Fibroblast of mammary gland (primary cell): ENCODE measurements at places on chromosomes 4 and X.

GRCh38 chr4:123510659-123511058, 114.1 kb downstream of the SPRY1 start:
- no peak for DNase-seq

GRCh38 chrX:123518791-123519190, 214.1 kb downstream of the THOC2 start:
- DNase-seq, result no peak

GRCh38 chrX:135315864-135316263, 6.6 kb downstream of the ETDC start:
- no peak for DNase-seq

- no peak for DNase-seq
Measured at GRCh38 chrX:9816084-9816700, 30.0 kb downstream of the SHROOM2 start.

DNA sequence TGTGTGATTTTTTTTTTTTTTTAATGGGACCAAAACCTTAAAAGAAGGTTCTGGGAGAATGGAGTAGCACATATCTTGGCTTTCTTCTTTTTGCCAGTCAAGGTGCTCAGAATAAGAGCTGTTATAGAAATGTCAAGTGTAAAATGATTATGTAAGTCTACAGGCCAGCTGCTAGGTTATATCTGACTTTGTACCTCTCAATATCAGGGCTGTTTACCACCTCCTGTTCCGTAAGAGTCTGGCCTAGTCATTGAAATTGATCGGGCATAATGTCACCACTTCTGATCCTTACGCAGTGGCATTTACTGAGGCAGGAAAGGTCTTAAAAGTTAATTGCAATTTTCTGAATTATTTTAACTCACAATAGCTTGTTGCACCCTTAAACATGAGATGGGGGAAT, 41.1 kb downstream of the LIMCH1 start:
- DNase-seq, result no peak

GRCh38 chr4:1799387-1800375, 6.6 kb downstream of the FGFR3 start:
- no peak for DNase-seq

DNA sequence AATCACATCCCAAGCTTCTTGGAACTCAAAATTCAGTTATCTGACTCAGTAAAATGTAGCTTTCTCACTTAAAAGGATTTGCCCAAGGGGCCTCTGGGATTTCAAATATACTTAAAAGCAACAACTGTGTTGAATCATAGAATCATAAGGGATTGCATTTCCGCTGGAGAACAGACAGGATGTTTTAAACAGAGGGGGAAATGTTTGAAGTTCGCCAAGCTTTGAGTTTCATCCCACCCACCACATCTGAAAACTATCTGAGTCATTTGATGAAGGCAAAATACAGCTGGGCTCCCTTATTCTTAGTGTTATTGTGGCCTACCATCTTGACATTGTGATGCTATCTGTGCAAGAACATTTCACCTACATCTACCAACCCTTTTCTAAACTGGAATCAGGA, 73.5 kb downstream of the PPP1R2C start:
- peak; percentile 83 for DNase-seq

- DNase-seq, result peak; percentile 83
Measured at GRCh38 chr4:40909363-40909876, 159.7 kb downstream of the NSUN7 start.

DNA sequence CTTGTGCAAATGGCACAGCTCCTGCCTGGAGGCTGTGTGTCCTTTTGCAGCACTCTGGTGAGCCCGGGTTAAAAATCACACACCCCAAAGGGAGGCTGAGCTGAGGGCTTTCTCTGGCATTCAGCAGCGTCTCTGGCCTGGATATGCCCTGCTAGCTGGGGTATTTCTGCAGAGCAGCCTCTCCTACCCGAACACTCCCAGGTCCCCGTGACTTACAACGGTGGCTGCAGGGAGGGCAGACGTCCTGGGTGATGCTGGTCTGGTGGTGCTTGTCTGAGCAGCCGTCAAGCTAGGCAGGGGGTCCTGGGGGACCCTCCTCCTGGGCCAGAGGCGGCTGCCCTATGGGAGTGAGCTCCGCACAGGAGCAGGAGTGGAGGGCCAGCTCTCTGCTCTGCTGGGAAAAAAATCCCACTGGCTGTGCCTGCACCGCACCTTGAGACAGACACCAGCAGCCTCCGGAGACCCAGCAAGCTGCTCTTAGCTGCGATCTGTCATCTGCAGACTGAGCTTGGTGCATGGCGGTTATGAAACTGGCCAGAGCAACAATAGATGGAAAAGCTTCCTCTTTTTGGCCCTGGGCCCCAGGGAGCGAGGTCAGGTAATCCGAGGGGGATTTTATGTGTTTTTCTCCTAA, 41.3 kb upstream of the ASMTL start:
- no peak for DNase-seq

DNA sequence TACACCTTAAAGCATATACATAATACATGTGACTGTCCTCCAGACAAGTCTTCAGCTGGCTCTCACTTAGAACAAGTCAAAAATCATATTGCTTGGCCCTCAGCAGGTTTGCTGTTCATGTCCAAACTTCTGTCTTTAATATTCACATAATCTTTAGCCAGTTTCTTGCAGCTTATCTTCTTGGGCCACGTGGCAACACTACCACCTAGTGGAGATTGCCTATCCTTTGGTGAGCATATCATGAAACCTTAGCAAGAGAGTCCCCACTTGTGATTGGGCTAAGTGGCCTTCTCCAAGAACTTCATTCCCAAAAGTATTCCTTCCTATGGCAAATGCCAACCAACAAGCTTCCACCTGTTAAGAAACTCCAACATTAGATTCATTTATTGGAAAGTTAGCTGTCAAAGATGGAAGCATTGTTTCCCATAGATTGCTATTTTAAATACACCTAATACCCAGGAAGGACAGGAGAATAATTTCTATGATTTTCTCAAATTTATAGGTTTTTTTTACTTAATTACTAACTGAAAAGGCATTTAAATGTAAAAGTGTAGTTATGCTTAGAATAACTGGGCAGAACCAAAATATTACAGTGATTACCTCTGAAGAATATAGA, 231.9 kb upstream of the INTU start:
- peak; percentile 85 for DNase-seq

DNA sequence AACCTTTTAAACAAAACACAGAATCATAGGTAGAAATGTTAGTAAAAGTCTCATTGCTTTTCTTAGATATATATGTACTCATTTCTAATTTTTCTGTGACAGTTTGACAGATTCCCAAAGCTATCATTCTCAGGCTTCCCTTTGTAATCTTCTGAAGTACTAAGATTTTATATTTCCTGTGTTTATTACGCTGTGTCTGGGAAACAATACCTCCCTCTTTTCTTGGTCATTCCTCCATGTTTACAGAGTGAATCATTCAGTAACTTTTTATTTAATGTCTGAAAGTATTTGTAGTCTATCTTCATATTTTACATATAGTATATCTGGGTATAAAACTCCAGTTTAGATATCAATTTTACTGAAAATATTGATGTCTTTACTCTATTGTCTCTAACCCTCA, 1826.3 kb upstream of the IGFBP7 start:
- DNase-seq, result no peak

DNA sequence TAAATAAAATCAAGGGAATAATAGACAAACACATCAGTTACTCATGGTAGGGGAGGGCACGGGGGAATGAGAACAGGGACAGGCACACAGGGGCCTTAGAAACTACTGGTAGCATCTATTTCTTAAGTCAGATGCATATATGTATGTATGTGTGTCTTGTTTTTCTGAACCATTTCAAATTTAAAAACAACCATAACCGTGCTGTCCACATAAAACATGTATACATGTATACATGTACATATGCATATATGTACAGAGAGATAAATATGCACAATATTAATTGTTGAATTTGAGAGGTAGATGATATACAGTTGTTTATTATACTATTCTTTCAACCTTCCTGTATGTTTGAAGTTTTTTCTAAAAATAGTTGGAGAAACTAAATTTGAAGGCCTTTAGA, 7.8 kb upstream of the AWAT1 start:
- DNase-seq, result no peak

GRCh38 chr4:52617336-52618020, 41.6 kb downstream of the USP46 start:
- no peak for DNase-seq

DNA sequence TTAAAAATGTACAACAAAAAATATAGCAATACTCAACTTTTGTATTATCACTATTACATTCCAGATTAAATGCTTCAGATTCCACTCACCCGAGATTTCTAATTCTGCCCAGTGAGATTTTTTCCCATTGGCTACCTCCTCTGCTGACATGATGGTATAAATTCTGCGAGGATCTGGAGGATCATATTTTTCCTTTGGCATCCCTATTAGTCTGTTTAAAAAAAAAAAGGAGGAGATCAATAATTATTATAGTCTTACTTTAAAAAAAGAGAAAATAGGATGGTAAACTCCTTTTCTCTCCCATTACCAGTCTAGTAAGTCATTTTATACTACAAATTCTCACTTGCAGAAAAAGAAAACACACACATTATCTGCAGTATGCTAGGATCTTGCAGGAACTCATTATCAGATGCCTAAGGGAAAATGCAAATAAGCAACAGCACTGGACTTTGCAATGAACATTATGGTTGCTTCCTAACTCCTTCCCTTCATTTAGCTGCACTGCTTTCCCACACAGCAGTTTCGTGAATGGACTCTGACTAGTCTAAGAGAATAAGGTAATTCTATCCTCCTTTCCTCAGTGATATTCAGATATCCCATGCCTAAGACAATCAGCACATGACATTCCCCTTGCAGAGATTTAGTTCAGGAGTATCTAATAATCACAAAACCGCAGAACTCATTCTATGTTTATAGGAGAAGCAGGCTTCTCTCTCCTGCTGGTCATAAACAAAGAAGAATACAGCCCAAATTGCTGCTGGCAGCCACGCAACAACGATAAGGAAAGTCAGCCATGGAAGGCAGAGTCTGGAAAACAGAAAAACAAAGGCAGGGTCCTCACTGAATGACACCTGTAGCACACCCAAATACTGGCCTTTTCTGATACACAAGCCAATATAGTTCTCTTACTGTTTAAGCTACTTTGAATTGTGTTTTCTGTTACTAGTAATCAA, 42.7 kb downstream of the CNOT6L start:
- DNase-seq, result no peak

- peak; percentile 52 for DNase-seq
Measured at GRCh38 chrX:10726647-10727046, 106.3 kb upstream of the MID1 start.

DNA sequence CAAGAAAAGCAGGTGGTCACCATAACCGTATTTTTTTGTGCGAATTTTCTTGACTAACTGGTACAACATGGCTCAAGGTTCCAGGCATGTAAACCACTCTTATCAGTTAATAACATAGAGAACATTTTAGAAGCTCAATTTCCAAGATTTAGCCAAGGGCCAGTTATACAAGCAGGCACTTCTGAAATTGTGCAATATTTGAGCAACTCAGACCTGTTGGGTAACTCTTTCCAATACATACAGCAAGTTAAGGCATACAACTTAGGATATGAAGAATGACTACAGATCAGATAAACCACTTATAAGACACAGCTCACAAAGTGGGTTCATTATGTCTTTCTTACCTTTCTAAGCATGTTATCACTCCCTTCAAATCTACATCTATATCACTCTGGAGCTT, 43.9 kb downstream of the ZNF280C start:
- DNase-seq, result peak; percentile 15

DNA sequence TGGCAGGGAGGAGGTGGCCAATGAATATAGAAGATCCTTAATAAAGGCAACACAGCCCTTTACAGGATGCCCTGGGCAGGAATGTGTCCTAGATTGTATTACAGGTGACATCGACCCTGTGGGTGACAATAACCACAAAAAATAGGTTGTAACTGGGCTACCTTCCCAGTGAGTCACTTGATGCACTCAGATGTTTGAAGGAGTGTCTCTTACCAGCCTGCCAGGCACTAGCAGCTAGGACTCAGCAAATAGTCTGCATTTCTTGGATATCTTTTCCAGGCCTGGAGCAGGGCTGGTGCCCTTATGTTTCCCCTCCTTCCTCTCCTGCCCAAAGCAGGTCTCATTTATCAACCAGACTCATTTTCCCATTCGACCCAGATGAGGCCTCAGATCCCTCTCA, 50.9 kb upstream of the TMEM164 start:
- DNase-seq, result no peak

GRCh38 chr4:113645771-113646441, 115.6 kb downstream of the CAMK2D start:
- peak; percentile 69 for DNase-seq

DNA sequence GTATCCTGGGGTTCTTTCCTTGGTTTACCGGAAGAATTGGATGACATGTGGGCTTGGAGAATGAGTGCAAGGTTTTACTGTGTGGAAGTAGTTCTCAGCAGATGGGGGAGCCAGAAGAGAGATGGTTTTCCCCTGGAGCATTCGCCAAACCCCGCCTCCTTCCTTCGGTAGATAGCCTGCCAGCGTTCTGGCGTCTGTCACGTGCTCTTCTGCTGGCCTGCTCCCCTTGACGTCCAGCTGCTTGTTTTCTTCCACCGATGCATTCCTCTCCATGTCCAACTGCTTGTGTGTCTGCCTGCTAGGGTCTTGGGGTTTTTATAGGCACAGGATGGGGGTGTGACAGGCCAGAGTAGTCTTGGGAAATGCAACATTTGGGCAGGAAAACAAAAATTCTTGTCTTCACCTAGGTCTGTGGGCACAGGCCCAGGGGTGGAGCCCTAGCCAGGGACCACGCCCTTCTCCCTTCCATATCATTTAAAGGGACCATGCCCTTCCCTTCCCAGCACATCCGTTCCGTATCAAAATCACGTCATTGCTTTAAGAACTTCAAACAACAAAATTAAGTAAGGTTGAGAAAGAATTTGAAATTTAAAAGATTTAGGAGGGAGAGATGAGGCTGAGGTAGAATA, 538.7 kb upstream of the SMIM31 start:
- DNase-seq, result no peak

DNA sequence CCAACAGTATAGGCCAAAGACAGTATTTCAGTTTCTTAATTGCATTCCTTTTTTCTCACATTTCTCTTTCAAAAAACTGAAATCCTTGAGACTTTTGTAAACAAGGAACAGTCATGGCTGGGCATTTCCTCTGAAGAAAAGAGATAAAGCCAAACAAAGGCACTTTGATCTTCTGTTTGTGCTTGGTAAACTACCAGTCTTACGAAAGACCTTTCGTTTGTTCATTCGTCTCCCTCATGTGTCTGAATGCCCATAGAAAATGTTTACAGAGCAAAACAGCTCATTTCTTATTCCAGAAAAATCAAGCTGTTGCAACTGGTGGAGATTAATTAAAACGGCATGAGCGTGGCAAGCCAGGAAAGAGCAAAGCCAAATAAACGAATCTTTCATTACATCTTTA, 178.0 kb downstream of the GASK1B start:
- DNase-seq, result no peak

GRCh38 chrX:38563030-38563429, 1.7 kb downstream of the TSPAN7 start:
- no peak for DNase-seq

- peak; percentile 74 for DNase-seq
Measured at GRCh38 chr4:102620697-102621497, 119.7 kb downstream of the NFKB1 start.

- DNase-seq, result no peak
Measured at GRCh38 chr4:101103381-101104142, 243.8 kb downstream of the PPP3CA start.

DNA sequence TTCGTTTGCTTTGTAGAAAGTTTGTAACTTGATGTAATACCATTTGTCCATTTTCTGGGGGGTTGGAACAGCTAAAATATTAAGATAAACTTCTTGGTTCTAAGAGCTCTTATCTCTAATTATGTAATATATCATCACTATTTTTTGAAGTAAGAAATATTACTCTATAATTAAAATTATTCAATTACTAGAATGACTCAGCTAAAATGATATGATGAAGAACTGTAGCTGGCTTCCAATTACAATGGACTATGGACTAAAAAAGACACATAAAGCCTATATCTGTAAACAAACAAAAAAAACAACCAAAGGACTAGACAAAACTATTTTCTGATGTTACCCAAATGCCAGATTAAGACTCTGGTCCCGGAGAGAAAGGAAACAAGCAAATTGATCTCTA, 569.4 kb downstream of the PCDH18 start:
- no peak for DNase-seq
